ENCODE measurements at places on chromosomes 16 and 17. TPM values are rescaled to one million over a fixed set of nuclear protein-coding genes. Genes with fewer than 3 reads are reported as not detected.

DNA sequence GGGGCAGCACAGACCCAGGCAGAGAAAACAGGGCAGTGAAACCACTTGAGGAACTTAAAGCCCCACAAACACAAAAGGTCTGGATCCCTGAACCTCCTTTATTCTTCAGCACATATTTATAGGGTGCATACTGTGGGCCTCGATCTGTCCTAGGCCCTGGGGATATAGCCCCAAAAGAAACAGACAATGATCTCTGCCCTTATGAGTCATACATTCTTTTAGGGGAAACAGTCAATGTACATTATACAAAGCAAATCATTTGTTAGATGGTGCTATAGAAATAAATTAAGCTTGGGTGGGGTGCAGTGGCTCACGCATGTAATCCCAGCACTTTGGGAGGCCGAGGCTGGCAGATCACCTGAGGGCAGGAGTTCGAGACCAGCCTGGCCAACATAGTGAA, 10.0 kb upstream of the HES7 start:
- no peaks in the 10 kb centered on the region for H3K36me3 ChIP-seq
- no peak for DNase-seq
- no peaks in the 10 kb centered on the region for H3K4me1 ChIP-seq
- no peak overlapping the region for H3K27ac ChIP-seq

P2RX1 gene
- total RNA-seq: 0.60 TPM

GRCh38 chr17:77513045-77513444, 372.3 kb downstream of the SEC14L1 start:
- H3K36me3 ChIP-seq: no peaks in the 10 kb centered on the region
- no peak for DNase-seq
- peaks cover 2% of the 10 kb centered on the region for H3K27me3 ChIP-seq
- no peak overlapping the region for H3K4me3 ChIP-seq
- no peak overlapping the region for H3K27ac ChIP-seq

DNA sequence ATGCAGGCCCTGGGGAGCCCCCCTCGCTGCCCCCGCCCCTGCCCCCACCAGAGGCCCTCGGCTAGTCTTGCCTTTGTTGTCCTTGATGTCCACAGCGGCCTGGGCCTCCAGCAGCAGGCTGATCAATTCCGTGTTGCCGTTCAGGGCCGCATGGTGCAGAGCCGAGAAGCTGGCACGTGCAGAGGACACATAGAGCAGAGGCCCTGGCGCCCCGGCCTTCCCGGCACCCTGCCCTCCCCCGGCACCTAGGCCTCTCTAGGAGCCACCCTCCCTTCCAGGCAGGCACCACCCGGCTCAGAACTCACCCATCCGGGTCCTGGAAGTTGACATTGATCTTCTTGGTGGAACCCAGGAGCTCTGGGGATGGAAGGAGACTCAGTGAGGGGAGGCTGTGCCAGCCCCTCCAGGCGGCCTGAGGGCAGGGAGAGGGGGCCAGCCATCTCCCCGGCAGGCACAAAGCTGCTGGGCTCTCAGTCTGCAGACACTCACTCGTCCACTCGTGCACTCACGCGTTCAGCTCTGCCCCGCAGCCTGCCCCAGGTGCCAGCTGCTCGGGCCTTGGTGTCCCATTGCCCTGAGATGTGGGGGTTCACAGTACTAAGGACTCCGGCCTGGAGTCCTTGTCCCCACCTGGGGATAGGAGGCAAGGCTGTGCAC, 6.3 kb downstream of the CASKIN1 start:
- H3K4me3 ChIP-seq: no peak overlapping the region
- no peak for DNase-seq
- no peak overlapping the region for H3K27ac ChIP-seq
- H3K36me3 ChIP-seq: no peaks in the 10 kb centered on the region
- H3K4me1 ChIP-seq: peaks cover 3% of the 10 kb centered on the region
- peaks cover 4% of the 10 kb centered on the region for H3K27me3 ChIP-seq

DNA sequence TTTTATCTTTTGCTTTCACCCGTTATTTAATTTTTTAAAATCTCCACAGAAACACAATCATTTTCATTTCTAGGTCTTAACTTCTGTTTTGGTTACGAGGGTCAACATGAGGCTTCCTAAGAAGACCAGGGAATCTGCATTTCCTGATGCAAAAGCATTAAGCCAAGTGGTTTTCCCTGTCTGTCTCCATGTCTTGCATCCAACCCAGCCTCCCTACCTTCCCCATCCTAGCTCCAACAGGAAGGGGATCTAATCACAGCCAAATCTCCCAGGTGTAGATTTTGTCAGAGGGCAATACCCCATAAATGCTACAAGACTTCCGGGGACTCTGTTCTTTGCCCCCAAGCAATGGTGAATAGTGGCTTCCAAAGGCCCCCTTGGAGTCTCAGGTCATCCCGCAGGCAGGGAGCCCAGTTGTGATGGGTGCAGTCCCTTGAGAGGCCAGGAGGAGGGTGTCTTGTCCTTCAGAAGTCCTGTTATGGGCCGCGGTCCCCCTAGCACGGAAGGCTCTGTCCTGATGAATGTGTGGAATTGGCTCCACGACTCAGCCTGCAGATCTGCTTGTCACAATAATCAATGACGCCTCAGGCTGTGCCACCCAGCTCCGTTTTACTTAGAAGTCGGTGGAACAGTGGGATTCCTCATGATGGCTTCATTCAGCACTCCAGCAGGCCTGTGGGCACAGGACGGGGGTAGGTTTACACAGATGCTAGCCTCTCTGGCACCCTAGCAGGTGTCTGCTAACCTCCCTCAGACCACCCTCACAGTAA, 141.1 kb downstream of the RGS9 start:
- H3K4me1 ChIP-seq: peaks cover 1% of the 10 kb centered on the region
- DNase-seq: peak; percentile 41
- no peak overlapping the region for H3K4me3 ChIP-seq
- H3K36me3 ChIP-seq: no peaks in the 10 kb centered on the region

JPH3 gene
- total RNA-seq: 26.4 TPM

GRCh38 chr16:84503751-84504395, 586 bp downstream of the MEAK7 start:
- H3K4me1 ChIP-seq: peaks cover 9% of the 10 kb centered on the region
- peaks cover 3% of the 10 kb centered on the region for H3K36me3 ChIP-seq
- H3K4me3 ChIP-seq: peak overlapping the region; percentile 88
- peaks cover 3% of the 10 kb centered on the region for H3K27me3 ChIP-seq
- no peak for DNase-seq

GRCh38 chr17:70104791-70105523, 29.9 kb downstream of the KCNJ16 start:
- no peak overlapping the region for H3K27ac ChIP-seq
- peaks cover 5% of the 10 kb centered on the region for H3K36me3 ChIP-seq
- H3K4me3 ChIP-seq: no peak overlapping the region
- DNase-seq: no peak
- H3K27me3 ChIP-seq: no peaks in the 10 kb centered on the region

DNA sequence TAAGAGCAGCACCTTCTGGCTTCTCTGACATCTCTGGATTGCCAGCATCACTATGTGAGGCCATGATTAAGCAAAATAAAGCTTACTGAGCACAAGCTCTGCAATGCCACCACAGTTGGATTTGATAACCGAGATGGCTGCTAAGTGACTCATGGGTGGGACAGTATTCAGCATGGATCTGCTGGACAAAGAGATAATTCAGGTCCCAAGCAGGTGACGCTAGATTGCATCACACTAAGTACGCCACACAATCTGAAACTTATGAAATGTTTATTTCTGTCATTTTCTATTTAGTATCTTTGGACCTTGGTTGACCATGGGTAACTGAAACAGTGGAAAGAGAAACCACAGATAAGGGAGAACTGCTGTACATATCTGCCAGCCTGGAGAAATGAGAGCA, 27.4 kb downstream of the CDRT15 start:
- H3K4me3 ChIP-seq: no peak overlapping the region
- H3K4me1 ChIP-seq: peaks cover 6% of the 10 kb centered on the region
- DNase-seq: no peak

GRCh38 chr16:63230421-63231040, 1194.3 kb upstream of the CDH8 start:
- H3K4me1 ChIP-seq: peaks cover 6% of the 10 kb centered on the region
- H3K4me3 ChIP-seq: no peak overlapping the region
- peaks cover 18% of the 10 kb centered on the region for H3K27me3 ChIP-seq
- no peak overlapping the region for H3K27ac ChIP-seq
- peaks cover 2% of the 10 kb centered on the region for H3K36me3 ChIP-seq
- no peak for DNase-seq

TRPV3 gene
- total RNA-seq: 2.7 TPM

- H3K4me3 ChIP-seq: peak overlapping the region; percentile 90
- H3K27ac ChIP-seq: peak overlapping the region; percentile 91
- peaks cover 3% of the 10 kb centered on the region for H3K27me3 ChIP-seq
These were observed 721 bp upstream of the WWOX start for GRCh38 chr16:78098595-78099270.

CCDC78 gene
- total RNA-seq: 3.2 TPM

BAHCC1 gene
- total RNA-seq: 36.9 TPM

DNA sequence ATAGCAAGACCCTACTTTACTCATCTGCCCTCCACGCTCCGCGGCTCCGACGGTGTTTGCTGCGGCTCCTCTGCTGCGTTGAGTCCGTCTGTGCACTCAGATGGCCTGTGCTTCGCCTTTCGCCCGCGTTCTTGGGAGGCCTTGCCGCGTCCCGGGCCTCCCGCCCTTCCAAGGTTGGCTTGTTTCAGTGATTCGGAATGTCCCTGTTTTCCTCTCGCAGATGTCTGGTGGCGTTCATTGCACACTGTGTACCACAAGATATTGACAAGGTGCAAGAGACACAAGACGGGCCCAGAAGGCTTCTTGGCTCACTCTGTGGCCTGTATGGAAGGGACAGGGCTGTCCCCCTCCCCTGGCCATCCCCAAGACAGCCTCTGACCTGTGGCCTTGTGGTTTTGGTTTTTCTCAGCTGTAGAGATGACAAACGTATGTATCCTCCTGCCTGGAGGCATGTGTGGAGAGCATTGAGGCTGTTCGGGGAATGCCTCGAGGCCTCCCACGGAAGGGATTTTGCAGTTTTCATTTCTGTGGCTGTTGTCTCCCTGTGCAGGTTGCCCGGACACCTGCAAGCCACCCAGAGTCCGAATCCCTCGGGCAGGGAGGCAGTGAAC, 15.4 kb downstream of the MGRN1 start:
- H3K27me3 ChIP-seq: no peaks in the 10 kb centered on the region
- no peaks in the 10 kb centered on the region for H3K4me1 ChIP-seq
- no peak overlapping the region for H3K4me3 ChIP-seq

- H3K4me3 ChIP-seq: no peak overlapping the region
- peaks cover 36% of the 10 kb centered on the region for H3K27me3 ChIP-seq
- no peaks in the 10 kb centered on the region for H3K4me1 ChIP-seq
- no peak for DNase-seq
These were observed 4.9 kb upstream of the RAB11FIP4 start for GRCh38 chr17:31386542-31387075.

GRCh38 chr16:22093996-22094395, 1.7 kb downstream of the VWA3A start:
- no peak overlapping the region for H3K27ac ChIP-seq
- H3K36me3 ChIP-seq: no peaks in the 10 kb centered on the region
- peaks cover 9% of the 10 kb centered on the region for H3K4me1 ChIP-seq

- H3K27me3 ChIP-seq: no peaks in the 10 kb centered on the region
- H3K36me3 ChIP-seq: peaks cover 7% of the 10 kb centered on the region
- peak overlapping the region; percentile 91 for H3K27ac ChIP-seq
- no peak for DNase-seq
- peaks cover 7% of the 10 kb centered on the region for H3K4me1 ChIP-seq
These were observed 77.0 kb downstream of the ZNF778 start for GRCh38 chr16:89294486-89294885.

FMNL1 gene
- total RNA-seq: 3.2 TPM

CA5A gene
- total RNA-seq: not detected

- no peak overlapping the region for H3K4me3 ChIP-seq
- H3K36me3 ChIP-seq: peaks cover 5% of the 10 kb centered on the region
- H3K27me3 ChIP-seq: no peaks in the 10 kb centered on the region
These were observed 7.6 kb downstream of the UBALD2 start for GRCh38 chr17:76272541-76273444.

DNA sequence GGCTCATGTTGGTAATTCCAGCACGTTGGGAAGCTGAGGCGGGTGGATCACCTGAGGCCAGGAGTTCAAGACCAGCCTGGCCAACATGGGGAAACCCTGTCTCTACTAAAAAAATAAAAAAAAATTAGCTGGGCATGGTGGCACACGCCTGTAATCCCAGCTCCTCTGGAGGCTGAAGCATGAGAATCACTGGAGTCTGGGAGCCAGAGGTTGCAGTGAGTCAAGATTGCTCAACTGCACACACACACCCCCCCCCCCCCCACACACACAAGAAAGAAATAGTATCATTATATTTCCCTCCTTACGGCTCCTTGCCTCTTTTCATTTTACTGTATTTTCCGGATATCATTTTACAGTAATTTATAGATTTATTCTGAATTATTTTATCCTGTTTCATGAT, 963.1 kb upstream of the GOT2 start:
- no peak for DNase-seq
- H3K27ac ChIP-seq: no peak overlapping the region
- peaks cover under 1% of the 10 kb centered on the region for H3K4me1 ChIP-seq

GRCh38 chr16:29700253-29700987, 21.4 kb downstream of the QPRT start:
- no peak overlapping the region for H3K4me3 ChIP-seq
- H3K36me3 ChIP-seq: peaks cover 23% of the 10 kb centered on the region
- peak overlapping the region; percentile 73 for H3K27ac ChIP-seq
- no peaks in the 10 kb centered on the region for H3K27me3 ChIP-seq
- DNase-seq: peak; percentile 51

DNA sequence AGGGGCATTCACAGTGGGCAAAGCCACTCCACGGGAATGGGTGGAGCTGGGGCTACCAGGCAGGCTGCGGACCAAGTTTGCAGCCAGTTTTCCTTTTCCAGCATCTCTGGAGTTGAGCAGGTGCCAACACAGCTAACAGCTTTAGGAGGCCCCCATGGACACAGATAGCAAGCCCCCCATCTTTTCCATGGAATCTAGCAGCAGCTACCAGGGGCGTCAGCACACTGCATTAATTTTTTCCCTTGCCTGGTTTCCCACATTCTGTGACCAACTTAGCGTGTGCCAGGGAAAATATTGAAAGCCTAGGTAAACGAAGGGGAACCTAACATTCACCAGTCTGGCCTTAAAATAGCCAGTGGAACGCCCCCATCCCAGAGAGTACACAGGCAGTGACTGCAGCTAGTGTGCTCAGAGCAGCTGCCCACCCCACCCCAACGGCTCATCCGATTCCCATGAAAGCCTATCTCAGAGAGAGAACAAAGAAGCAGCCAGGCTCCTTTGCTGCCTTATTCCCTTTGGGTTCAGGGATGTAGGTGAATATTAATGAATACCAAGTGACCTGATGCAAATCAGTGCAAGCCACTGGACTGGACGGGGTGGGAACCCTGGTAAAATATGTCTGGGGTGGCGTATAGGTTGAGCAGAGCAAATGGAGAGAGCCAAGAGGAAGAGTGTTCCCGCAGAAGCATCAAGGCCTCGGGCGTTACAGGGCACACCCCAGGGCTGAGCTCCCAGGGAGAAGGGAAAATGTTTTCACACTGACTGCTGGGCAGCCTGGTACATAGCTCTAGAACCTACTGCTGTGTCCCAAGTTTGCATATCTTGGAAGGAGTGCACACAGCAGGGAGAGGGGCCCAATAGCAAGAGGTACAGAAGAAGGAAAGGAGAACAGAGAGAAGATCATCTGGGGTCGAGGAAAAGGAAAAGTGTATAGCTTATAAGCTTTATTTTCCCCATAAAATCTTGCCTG, 73.9 kb upstream of the SOX9 start:
- no peak overlapping the region for H3K27ac ChIP-seq
- DNase-seq: no peak
- no peak overlapping the region for H3K4me3 ChIP-seq
- peaks cover 7% of the 10 kb centered on the region for H3K36me3 ChIP-seq
- peaks cover 2% of the 10 kb centered on the region for H3K27me3 ChIP-seq
